ENCODE measurements at places on chromosomes 2 and 18.

DNA sequence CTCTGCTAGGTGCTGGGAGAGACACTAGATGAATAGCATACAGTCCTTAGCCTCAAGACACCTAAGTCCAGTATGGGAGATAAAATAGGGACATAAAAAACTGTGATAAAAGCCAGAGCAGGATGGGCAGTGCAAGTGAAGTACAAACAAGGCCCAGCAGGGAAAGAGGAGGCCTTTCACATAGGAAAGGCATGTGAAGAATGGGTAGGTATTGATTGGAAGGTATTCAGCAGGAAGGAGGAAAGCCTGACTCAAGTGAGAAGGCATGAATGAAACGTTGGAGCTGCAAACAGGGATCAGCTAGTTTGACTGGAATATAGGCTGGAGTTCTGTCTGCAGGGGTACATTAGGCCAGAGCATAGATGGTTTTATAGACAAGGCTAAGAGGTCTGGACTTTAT lies 11.0 kb upstream of the CXCR4 start:
- no peak for DNase-seq

GRCh38 chr2:240514631-240515030 lies 43.2 kb downstream of the ANKMY1 start:
- DNase-seq: no peak

GRCh38 chr2:10721396-10722251 lies at the start of gene ATP6V1C2:
TSS of gene ATP6V1C2 (plus strand) at chr2:10721630. CDS start at chr2:10722850, 1,220 bp downstream.
- DNase-seq: no peak

DNA sequence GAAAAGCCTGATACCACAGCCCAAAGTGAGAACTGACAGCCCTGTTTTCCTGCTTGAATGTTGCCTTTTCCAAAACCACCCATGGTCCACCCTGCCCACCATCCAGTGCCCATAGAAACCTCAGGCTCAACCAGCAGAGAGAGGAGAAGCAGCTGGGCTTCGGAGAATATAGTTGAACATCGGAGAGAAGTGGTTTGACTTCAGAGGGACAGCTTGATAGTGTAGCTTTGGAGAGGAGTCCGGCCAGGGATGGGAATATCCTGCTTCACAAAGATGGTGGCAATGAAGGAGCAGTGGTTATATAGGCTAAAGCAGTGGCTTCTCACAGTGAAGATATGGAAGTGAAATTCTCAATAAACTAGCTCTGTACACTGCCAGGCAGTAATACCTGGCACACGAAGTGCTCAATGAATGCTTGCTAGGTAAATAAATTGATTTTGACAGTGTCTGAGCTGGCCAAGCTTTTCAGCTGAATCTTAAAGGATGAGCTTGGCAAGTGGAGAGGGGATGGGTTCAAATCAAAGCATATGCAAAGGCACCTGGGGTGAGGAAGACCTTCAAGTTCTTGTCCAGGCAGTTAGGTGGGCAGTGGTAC lies 21.2 kb downstream of the AFF3 start:
- DNase-seq: no peak

GRCh38 chr2:9150568-9150900 lies 56.1 kb upstream of the ASAP2 start:
- DNase-seq: no peak

Data from hepatic stellate cell (primary cell).